ENCODE measurements at places on chromosomes 2 and 18. TPM values are rescaled to one million over a fixed set of nuclear protein-coding genes. Genes with fewer than 3 reads are reported as not detected.

- no peak for DNase-seq
These were observed 14.2 kb downstream of the HPCAL1 start for GRCh38 chr2:10316860-10317259.

DNA sequence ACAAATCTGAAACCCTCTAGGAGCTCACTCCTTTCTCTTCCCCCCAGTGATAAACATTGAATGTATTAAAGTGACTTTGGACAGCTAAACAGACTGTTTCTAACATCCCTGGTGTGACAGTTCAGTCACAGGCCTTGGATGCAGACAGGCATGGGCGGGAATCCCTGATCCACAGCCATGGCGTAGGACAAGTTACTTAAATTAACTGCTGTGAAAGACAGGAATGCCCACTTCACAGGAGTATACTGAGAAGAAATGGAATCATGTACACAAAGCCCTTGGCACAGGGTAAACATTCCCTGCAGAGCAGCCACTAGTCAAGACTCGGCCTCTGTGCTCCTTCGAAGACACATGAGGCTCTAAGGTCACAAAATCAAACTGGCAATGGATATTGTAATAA, 34.0 kb downstream of the FARSB start:
- DNase-seq = no peak

- no peak for DNase-seq
These were observed 8.1 kb upstream of the ERFE start for GRCh38 chr2:238150686-238151085.

- no peak for DNase-seq
These were observed 5.6 kb downstream of the DES start for GRCh38 chr2:219423652-219424377.

LOXHD1 gene
- 1.2 TPM for total RNA-seq

SF3B6 gene
- 139 TPM for total RNA-seq

DNA sequence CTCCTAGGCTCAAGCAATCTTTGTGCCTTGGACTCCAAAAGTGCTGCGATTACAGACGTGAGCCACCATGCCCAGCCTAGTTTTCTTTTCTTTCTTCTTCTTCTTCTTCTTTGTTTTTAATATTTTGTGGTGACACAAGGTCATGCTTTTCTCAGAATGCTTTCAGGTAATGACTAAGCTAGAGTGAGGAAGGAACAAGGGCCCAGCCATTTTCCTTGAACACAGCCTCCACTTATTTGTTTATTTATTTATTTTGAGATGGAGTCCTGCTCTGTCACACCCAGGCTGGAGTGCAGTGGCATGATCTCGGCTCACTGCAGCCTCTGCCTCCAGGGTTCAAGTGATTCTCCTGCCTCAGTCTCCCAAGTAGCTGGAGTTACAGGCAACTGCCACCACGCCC, 74.3 kb upstream of the ST3GAL5 start:
- DNase-seq = no peak

DNA sequence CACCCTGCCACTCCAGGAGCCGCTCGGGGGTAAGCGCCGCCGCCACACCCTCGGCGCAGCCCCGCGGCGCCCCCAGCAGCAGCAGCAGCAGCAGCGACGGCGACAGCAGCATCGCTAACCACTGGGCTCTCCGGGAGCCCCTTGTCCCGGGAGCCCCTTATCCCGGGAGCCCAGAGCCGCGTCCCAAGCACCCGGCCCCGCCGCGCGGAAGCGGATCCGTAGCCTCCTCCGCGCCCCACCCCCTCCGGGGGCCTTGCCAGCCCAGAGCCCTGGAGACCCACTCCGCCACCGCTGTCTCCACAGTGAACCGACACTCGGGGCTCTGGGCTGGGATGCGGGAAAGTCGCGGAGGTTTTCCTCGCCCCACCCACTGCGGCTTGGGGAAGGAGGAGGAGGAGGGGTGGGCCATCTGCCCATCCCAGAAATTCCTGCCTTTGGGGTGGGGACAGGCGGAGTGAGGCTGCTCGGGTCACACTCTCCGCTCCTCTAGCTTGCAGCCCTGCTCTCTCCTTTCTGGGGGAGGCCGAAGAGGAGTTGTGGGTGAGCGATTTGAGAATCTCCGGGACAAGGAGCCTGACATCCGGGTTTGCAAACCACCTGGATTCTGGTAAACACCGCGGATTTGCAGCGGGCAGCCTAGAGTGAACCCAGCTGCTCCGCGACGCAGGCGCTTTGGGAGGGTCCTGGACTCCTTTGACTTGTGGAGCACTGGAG, at the start of gene PLA2R1:
TSS of gene PLA2R1 (minus strand) at position 324 of the 714 bp plus-strand sequence. CDS start at position 112, 212 bp downstream.
- DNase-seq = no peak

DNA sequence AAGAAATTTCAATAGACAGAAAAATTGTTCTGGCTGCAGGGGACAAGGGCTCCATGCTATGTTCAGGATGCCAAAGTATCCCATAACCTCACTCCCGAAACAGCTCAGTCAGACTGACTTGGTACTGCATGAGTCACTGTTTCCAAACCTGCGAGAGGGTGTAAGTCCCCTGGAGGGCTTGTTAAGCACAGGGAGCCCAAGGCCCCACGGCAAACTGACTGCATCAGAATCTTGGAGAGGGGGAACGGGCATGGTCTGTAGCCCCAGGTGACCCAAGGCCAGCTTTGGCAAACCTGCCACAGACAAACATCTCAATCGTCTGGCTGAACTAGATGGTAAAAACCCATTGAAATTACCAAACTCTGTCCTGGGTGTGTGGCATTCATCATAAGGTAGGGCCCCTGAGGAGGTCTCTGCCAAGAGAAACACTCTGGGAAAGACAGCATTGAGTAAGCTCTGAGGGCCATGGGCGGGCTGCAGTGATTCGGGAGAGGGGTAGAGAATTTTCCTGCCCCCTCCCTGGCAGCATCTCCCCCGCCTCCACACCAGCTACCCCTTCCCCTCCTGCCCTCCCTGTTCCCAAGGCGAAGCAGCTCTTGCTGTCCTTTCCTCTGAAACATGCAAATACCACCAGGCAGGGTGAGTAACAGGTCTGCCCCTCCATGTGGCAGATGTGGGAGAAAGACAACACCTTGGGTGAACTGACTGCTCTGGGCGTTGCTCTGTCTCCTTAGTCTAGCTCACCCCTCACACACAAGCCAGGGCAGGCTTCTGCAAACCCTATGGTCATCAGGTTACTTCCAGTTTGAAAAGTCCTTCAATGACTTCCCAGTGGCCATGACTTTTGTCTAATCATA, 274.7 kb upstream of the SIX2 start:
- DNase-seq = no peak

- DNase-seq = no peak
These were observed 250.1 kb upstream of the CTAGE1 start for GRCh38 chr18:22667616-22668422.

DNA sequence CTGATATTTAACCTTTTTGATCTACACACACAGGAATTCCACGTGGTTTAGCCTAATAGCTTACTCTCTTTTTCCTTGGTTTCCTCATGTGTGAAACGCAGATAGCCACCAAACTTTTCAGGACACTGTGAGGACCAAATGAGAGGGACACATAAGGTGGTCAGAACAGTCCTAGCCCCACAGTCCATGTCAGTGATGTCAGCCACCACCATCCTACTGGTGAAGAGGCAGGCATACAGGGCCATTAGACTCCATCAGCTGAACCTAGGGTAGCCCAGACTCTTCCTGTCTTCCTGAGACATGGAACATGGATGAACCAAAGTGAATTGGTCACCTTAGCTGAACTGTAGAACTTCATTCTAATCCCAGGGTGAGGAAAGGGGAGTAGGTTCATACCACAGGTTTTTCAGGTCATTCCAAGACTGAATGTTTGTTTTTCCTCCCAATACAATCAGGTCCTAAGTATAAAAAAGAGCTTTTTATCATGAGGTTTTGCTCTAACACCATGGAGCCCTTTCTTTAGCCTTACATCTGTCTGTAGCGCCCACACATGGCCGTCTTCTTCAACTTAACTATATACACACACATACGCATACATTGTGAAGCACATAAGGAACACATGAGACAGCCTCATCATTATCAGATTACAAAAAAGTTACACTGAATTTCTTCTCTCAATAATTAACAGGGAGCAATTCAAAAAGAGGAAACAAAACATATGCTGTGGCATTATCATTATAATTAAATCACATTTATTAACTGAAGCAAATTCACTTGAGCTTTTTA, 18.5 kb upstream of the NFE2L2 start:
- DNase-seq = no peak

DNA sequence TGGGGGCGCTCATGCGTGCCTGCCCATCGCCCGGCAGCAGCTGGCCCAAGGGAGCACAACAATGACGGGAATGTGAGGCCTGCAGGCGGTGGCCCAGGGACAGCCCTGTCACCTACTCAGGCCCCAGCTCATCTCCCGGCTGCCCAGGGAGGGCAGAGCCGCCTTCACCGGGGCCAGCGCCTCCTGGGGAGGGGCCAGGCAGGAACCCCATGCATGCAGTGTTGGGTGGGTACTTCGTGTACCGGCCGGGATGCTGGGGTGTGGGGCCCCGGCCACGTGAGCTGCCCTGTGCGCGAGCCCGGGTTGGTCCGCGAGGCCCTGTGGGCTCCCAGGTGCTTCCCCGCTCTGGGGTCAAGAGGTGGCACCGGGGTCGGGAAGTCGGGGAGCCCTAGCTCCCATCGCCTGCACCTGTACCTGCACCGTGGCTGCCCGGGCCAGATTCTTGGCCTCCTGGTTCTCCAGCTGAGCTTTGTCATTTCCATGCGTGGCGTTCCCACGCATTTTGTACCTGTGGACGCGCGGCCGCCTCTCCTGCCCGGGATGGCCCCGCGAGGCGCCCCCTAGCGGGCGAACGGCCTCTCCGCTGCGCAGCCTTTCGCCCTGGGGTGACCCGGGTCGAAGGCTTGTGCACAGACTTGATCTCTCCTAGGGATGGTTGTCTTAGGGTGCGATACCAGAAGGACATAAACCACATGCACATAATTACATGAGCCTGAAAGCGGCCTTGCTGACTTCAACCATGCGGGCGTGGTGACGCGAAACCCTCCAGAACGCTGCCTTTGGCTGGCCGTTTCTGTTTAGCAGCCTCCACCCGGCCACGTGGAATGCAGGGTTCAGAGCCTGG, 950 bp downstream of the KLHL30 start:
- no peak for DNase-seq

DNA sequence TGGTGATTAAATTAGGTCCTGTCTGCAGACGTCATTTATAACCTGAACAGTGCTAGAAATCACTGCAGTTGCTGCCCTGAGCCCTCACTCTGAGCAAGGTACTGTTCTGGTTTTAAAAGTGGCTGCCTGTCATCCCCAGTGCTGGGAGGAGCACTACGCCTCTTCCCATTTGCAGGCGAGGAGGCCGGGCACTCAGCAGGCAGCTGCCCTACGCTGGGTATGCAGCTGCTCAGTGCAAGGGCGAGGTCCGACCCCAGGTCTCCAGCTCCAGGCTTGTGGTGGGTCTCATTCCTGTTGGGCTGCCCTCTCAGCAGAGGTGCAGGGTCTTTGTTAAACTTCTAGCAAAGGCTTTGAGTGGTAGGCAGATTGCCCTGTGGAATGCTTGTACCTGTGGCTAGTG, 15.7 kb downstream of the CNDP2 start:
- DNase-seq = no peak

- no peak for DNase-seq
These were observed 132.4 kb downstream of the TXNL1 start for GRCh38 chr18:56505971-56506370.

GRCh38 chr2:23925702-23926289, 1.1 kb downstream of the ATAD2B start:
- no peak for DNase-seq

DNA sequence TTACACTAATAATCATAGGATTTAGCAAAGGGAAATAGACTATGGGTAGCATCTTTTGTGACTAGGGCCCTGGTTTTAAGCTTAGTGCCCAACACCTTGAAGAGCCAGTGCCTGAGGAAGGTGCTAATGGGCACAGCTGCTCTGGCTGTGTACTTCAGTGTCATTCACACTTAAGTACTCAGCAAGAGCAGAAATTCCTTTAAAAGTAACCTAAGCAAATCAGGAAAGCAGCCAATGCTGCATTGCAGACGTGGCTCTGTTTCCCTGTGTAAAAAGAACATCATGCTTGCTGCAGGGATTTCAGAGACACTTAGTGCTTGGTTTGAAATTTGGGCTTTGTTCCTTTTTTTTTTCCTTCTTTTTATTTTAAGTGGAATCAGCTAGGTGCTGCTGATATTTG, 505.4 kb downstream of the SUCLG1 start:
- no peak for DNase-seq

SFTPB gene
- total RNA-seq = not detected

DNA sequence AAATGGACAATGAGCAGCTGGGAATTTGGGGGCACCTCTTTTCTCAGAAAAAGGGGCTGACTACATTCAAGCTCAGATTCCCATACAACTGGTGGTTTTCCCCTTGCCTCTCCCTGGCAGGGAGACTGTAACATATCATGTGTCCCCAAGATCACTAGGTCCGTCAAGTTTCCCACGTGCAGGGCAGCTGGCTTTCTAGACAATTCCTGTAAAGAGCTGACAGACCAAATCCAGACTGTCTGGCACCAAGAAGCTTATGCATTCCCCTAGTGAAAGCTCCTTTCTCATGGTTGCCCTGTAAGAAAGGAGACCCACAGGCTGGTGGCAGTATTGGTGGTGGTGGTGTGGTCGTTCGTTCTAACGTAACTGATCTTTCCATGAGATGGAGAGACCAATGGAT, 48.8 kb downstream of the THUMPD2 start:
- no peak for DNase-seq

COLEC11 gene
- total RNA-seq = 2.9 TPM

Data from urinary bladder (tissue), 4 donors.